SK-N-DZ (cell line): ENCODE measurements at places on chromosomes 2 and 18.

- no peak for DNase-seq
These were observed 111.8 kb upstream of the STON1 start for GRCh38 chr2:48417856-48418838.

GRCh38 chr2:21123473-21124393 lies at the start of gene TDRD15:
TSS of gene TDRD15 (plus strand) at chr2:21123968. CDS start at chr2:21137468, 13,500 bp downstream.
- no peak for DNase-seq

GRCh38 chr2:134402410-134402809 lies 148.5 kb downstream of the MGAT5 start:
- DNase-seq: no peak

DNA sequence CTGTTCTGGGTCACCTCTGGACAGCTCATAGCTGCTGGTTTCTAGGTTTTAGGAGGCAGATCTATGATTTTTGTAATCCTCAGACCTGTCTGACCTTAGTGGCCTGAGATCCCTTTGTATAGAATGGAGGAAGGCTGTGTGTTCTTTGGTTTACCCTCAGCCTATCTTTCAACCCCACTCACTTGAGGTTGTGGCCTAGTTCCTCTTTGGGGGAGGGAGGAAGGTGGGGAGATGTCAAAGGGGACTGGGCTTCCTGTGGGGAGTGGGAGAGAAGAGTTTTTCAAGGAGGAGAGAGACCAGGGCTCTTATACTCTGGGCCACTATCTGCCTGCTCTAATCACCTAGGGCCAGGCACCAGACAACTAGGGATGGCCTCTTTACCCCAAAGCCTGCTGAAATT lies 28.5 kb downstream of the SEMA4F start:
- DNase-seq: no peak

DNA sequence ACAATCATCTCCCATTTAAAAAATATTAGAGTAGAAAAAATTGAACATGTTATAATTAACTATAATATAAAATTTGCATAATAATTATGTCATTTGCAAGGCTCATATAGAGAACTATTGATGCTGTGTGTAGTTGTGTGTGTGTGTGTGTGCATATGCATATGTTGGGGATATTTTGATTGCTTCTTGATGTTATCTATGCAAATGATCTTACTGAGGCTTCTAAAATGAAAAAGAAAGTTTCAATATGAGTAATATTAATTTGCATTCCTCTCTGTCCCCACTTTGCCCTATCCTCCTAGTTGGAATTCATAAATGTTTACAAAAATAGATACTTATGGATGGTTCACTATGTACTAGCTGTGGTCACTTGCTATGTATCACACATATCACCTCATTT lies 523.3 kb downstream of the TRIB2 start:
- no peak for DNase-seq

- DNase-seq: no peak
These were observed 525.2 kb downstream of the TNS1 start for GRCh38 chr2:217477583-217477982.

- no peak for DNase-seq
These were observed 77.4 kb downstream of the PTGR3 start for GRCh38 chr18:75131381-75132000.
